HFFc6 (cell line): ENCODE measurements at places on chromosomes 13 and 19.
A peak's percentile ranks its signal among the peaks of the same experiment; 100 is the strongest.

DNA sequence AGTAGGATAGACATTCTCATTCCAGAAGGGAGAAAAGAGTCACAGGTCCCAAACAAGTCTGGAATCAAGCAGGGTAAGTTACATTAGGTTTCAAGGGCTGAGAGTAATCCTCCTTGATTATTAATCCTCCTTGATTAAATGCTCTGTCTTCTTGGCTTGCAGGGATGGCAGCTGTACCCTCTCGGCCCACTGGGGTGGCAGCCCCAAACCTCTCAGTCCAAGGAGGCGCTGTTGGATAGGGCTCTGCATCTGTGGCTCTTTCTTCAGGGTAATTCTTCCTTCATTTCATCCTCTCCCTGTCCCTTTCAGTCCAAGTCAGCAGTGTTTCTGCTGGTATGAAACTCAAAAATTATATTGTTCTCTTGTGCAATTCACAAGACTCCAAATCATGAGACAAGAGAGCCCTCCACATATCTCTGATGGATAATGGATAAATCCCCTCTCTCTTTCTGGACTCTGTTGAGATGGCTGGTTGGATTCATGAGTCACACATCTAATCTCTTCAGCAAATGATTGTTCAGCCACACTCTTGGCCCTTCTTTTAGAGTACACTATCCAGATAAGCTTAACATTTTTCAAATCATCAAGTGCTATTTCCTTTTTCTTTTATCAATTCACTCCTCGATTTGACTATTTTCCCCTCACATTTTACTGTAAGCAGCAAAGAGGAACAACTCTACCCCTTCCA lies 323.7 kb upstream of the HTR2A start:
- no peak for DNase-seq

DNA sequence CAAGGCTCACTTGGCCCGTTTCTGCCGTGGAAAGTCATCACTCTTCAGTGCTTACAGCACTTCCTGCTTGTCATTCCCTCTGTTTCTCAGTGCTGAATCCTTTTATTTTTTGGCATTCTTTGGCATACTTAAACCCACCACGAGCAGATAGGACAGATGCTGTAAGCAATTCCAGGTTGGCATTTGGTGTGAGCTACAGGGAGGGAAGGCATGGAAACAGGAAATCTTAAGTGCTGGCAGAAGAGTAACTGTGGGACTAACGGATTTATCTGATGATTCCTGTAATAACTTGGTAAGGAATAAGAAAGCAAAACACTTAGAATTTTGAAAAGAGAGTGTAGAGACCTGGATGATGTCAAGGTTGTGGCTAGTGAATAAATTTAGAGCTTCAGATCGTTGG lies 273.4 kb downstream of the GPC6 start:
- DNase-seq, result no peak

DNA sequence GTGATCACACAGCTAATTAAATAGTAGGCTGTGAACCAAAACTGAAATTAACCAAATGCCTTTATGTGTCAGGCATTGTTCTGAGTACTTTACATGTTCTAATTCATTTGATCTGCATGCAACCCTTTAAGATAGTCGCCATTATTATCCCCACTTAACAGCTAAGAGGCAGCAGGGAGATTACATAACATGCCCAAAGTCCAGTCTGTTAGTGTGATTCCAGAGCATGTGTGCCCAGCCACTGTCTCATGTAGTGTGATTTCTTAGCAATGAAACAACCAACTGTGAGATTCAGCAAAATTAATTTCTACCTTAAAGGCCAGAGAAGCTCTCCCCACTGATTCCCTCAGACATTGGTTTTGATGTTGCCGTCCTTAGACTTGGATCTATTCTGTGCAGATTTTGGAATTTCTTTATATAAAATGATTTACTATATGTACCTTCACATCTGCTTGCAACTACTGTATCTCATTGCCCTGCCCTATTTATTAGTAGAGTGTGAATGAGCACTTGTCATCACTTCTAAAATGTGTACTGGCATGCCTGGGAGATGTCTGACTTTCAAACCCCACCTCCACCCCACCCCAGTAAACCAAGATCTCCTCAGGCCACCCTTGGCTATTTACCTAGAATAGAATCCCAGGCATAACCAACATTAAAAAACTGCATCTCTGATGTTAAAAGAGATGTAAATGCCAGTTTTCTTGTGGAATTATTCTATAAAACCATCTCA lies 41.2 kb downstream of the POLR1D start:
- DNase-seq, result no peak

GRCh38 chr13:40519637-40520036 lies 146.8 kb downstream of the FOXO1 start:
- DNase-seq, result no peak

GRCh38 chr13:113084943-113085540 lies 20.5 kb upstream of the F7 start:
- DNase-seq, result no peak

DNA sequence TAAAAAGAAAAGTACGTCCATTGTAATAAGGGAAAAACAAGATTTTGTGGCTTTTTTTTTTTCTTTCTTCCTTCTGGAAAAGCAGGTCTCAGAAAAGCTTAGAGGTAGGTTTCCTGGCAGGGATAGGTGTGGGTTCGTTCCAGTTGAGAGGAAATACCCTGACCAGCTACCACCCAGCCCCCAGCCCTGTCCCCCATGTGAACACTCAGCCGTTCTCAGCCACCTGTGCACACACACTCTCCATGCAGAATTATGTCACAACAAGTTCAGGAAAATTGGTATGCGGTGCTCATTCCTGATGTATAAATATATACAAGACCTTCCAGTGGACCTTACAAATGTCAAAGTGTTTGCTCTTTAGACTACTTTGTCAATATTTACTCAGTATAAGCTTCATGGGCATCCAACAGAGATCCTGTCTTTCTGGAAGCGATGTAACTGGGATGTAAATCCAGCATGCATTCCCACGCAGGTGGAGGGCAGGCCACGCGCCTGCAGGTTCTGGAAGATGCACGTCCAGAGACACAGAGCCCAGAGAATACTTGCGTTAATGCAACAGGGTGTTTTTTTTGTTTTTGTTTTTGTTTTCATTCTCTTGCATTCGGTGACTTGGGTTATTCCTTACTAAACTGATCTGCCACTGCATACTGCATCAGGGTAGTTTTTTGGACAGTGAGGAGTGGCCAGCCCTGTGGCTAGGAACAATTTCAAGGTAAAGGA lies 68.8 kb downstream of the TSHZ3 start:
- no peak for DNase-seq

DNA sequence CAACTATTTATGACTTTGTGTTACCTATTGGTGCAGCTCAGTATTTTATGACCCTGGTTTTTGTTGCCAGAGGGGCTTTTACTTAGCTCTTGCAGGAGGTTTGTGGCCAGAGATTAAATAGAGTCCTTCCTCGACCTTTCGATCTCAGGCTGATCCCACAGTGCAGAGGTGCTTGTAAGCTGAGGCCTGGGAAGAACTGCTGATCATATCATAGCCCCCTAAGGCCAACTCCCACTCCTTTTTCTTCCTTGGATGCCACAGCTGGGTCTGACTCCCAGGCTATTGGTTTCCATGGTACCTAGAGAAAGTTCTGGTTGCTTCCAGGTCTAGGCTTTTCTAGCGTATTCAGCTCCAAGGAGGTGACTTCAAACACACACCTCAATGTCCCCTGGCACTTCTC lies 324.9 kb downstream of the FOXO1 start:
- no peak for DNase-seq

- DNase-seq, result no peak
Measured at GRCh38 chr19:33678796-33679585, 57.2 kb downstream of the CHST8 start.

GRCh38 chr13:99062593-99062992 lies 84.7 kb upstream of the DOCK9 start:
- no peak for DNase-seq

GRCh38 chr13:110307767-110308655 lies 927 bp downstream of the COL4A2 start:
- peak; percentile 51 for DNase-seq

DNA sequence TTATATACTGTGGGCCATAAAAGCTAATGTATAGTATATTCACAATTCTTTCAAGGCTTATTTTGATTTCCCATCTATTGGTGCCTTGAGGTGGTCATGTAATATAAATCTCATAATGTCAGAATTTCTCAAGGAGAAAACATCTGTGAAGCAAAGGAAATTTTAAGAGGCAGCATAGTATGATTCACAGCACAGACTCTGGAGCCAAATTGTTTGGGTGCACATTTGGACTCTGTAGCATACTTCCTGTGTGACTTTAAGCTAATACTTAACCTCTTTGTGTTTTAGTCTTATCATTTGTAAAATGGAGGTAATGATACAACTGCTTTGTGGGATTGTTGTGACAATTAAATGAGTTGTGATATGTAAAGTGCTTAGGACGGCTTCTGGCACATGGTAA lies 67.6 kb downstream of the PIBF1 start:
- DNase-seq, result peak; percentile 4

- DNase-seq, result no peak
Measured at GRCh38 chr13:112726016-112726767, 36.4 kb downstream of the ATP11A start.

DNA sequence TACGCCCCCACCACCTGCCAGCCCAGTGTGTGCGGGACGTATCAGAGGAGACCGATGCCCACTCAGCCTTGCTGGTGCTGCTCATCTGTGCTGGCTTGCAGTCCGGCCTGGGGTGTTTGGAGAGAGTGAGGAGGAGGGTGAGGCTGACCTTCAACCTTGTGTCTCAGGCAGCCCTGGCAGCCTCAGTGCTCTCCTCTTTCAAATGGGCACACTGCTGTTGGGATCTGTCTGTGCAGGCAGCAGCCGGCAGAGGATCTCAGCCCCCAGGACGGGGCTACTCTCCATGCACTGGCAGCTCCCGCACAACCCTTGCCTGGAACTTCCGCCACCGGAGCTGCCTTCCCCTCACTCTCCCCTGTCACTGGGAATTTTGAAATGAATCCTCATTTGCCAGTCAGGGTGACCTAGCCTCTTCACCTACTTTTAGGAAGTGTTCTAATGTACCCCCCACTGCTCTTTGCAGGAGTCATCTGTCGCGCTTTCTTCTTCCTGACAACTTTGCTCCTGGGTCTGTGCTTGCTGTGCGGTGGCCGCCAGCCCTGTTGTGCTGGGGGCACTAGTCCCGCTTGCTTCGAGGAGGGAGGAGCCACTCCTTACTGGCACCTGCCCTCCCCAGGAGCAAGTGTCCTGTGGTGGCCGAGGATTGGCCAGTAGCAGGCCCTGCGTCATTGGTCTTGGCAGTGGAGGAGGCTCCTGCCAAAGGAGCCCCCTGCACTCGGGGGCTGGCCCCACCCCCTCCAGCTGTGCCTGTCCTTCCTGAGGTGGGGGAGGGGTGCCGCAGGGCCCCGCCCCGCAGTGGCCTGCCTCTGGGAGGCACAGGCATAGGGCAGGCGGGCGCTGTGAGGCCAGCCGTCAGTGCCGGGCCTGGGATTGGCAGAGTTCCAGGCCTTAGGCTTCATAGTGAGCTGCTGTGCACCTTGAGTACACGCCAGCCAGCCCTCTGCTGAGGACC lies 53.4 kb downstream of the TSSK6 start:
- DNase-seq, result no peak

DNA sequence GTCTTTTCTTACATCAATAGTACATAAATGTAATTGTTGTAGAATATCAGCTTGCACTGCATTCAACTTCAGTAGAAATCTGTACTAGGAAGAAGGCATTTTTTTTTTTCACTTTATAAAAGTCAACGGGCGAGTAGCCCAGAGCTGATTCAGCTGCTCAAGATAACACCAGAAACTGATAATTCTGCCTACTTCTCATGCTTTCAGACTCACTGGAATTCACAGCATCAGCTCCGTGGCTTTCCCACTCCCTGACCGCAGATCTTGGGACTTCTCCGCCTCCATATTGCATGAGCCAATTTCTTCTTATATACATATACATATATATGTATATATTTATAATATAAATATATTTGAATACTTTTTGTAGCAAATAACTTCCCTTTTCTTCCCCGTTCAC lies 263.1 kb upstream of the RXFP2 start:
- DNase-seq, result peak; percentile 33

DNA sequence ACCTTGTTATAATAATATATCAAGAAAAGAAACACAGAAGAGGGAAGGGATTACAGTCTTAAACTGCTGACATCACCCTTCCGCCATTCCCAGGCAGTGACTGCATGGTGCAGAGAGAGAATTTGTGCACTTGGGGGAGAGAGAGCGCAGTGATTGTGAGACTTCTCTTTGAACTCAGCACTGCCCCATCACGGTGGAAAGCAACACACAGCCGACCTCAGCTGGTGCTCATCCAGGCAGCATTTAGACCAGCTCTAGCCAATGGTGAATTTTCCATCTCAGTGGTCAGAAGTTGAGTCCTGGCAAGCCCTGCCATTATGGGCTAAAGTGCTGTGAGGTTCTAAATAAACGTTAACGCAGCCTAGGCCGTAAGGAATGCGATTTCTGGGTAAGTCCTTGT lies 1681.5 kb downstream of the EFNB2 start:
- DNase-seq, result no peak

GRCh38 chr19:48740164-48740972 lies at the start of gene RASIP1:
RASIP1 (minus strand) TSS chr19:48740610; CDS start chr19:48740282, 328 bp downstream.
- DNase-seq, result no peak

DNA sequence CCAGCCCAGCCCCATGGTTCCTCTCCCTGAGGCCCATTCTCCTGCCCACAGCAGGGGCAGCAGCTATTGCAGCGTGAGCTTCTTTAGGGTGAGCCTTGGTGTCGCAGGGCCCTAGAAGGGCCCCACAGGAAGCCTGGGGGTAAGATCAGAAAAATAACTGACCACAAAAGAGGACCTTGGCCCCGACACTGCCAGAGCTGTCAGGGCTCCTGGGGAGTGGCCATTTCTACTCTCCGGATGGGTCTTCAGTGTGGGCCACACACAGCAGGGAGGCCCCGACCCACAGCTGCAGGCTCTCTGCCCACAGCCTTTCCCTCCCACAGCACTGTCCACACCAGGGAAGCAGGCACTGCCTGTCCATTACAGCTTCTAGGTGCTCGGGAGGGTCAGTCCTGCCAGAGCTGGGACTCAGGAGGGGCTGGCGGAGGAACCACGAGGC lies 3.5 kb upstream of the SIGLEC8 start:
- no peak for DNase-seq

GRCh38 chr13:97202761-97203160 lies 19.4 kb upstream of the MBNL2 start:
- DNase-seq, result no peak

GRCh38 chr13:113822956-113823744 lies 40.7 kb downstream of the GAS6 start:
- DNase-seq, result no peak

- DNase-seq, result no peak
Measured at GRCh38 chr13:100473087-100473486, 115.5 kb downstream of the GGACT start.
